ENCODE measurements at places on chromosomes 1 and 21. TPM values are rescaled to one million over a fixed set of nuclear protein-coding genes. Genes with fewer than 3 reads are reported as not detected.

DNA sequence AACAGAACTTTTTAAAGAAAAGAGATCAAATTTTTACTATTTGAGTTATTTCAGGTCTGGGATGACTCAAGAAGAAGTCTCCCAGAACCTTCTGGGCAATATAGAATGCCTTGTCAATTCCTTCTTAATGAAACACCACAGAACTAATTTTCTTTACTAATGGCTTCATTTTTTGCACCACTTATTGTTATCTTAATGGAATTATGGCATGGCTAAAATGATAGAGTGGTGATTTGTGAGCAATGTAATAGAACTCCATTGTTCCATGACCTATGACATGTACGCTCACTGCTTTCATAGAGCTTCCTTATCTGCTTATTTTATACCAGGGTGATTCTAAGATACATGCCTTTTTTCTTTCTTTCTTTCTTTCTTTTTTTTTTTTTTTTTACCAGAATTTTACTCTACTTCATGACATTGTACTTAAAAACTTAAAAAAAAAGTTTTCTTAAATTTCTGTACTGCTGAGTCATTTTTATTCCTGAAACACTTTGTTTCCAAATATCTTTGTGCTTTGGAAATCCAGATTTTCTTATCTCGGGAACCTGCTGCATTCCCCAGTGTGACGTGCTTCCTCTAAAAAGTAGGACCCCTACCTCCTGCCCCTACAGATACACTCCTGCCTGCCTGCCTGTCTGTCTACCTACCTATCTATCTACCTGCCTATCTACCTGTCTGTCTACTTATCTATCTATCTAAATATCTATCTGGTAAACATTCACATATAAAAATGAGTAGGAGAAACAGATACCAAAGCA lies 284.9 kb downstream of the PBX1 start:
- no peak for DNase-seq

OR14K1 gene
- total RNA-seq: not detected

DNA sequence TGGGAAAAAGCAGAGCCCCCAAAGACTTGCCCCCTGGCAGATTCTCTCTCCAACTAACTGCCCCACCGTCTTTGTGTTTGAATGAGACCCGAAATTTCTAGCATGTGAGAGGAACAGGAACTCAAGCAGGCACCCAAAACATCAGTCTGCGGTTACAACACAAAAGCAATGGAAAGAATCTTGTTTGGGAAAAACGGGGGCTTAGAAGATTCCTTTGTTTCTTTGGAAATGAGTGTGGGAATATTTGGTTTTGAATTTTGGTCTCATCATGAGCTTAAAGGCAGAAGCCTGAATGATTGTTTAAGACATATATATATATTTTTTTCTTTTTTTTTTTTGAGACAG lies 188.9 kb upstream of the TMEM51 start:
- DNase-seq: no peak

- no peak for DNase-seq
Measured at GRCh38 chr1:221170171-221170570, 290.9 kb downstream of the HLX start.

- DNase-seq: no peak
Measured at GRCh38 chr1:163897412-163898155, 575.8 kb downstream of the NUF2 start.

DNA sequence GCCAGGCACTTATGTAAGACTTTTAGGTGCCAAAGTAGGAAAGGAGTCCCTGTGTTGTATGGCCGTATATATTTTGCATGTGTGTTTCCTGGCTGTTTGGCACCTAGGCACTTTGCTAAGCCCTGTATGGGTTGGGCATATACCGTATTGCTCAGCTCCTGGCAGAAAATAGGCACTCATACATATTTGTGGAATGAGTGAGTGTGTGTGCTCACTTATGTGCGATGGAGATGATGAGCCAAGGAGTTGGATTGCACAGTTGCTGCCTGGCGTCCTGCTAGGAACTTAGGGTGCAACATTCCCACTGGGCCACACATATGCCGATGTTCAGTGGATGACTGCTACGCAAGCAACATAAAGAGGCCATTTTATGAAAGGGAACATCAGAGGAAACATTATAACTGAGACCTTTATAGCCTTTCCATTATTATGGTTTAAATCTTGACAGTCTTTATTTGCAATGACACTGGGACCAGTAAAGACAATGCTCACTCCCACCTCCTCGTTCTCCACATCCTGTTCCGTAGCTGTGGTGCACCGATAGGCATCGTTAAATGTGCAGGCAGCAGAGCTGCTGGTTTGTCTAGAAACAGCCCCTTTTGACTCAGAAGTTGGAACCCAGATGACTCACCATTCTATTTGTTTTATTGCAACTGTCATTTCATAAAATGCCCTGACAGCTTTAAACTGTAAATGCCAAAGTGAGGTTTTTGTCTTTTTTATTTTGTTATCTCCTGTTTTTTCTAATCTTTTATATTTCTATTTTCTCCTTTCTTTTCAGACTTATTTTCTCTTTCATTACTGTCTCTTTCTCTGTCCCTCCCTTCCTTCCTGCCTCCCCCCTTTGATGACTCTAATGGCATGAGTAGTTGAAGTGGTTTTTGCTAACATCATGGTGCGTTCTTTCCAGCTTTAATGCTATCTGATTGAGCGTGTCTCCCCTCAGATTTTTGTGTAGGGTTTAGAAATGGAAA lies 36.1 kb downstream of the PEX14 start:
- no peak for DNase-seq

CLEC20A gene
- not detected for total RNA-seq

GRCh38 chr1:206477581-206478380 lies 7.5 kb downstream of the IKBKE start:
- DNase-seq: no peak

DNA sequence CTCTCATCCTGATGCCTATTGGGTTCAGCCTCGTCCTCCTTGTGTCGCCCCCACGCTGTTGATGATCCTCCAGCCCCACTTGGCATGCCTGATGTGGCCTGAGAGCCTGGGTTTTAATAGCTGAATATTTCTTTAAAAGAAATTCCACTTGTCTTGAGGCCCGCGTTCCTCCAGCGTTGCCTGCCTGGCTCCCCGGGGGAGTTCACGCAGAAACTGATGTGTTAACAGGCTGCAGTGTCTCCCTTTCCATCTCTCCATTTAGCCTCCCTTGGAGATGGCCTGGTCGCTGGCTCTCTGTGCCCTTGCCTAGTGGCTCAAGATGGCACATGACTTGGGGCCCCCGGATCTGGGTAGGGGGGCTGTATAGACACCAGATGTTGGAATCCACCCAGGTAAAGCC lies 9.5 kb downstream of the ACTL8 start:
- DNase-seq: no peak
